ENCODE measurements at places on chromosomes 4 and X. TPM values are rescaled to one million over a fixed set of nuclear protein-coding genes. Genes with fewer than 3 reads are reported as not detected.

- no peak for DNase-seq
Measured at GRCh38 chrX:9866633-9867032, 80.4 kb downstream of the SHROOM2 start.

DNA sequence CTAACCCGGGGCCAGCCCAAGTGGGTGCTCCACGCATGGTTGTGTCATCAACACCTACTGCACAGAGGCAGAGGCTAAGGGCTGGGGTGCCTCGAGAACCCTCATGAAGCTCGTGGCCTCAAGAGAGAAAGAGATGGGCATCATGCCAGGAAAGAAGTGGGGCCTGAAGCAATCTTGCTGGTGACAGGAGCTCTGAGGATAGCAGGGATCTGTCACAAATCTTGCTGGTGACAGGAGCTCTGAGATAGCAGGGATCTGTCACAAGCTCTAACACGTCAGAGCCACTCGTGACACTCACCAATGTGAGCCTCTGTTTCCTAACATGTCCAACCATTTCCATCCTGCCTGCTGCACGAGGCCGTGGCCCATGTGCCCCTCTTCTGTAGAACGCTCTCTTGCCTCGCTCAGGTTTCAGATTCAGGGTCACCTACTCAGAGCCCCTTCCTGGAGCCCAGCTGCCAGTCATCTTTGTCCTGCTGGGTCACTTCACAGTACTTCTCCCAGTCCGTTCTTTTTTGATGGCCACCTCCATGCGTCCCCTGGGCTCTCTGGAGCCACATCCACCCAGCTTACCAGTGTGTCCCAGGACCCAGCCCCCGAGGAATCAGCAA is 21.1 kb downstream of the PNMA6E start:
- peak; percentile 2 for DNase-seq

GRCh38 chr4:100657187-100657586 is 139.4 kb upstream of the EMCN start:
- DNase-seq, result no peak

DNA sequence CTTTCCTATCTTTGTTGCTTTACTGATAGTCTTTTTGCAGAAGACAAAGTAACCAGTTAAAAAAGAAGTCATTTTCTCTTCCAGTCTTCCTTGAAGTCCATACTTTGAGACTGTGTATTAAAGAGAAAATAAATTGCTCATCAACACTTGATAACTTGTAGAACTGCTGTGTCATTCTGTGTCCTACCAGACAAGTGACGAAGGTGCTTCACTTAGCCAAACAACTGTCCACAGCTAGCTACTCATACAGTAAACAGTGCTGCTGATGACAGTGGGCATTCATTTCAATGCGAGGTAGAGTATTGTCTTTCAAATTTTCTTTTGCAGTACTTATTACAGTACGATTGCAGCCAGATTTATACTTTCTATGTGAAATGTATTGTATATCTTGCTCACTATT is 11.5 kb downstream of the COL25A1 start:
- no peak for DNase-seq

DNA sequence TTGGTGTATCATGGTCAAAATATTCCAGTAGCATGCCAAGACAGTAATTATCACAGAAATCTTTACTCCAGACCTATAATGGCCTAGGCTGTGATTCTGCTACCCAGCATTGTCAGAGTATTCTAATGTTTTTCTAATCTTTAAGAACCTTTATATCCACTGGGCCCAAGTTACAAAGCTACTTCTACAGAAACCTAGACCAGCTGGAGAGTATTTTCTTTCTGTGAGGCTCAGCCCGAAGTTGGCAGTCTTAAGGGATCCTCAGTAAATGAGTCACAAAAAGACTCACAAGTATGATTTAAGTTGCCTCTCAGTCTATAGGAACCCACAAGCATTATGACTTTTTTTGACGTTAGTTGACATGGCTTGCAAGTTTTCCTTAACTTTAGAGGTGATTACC is 638.5 kb upstream of the FAM241A start:
- no peak for DNase-seq

DNA sequence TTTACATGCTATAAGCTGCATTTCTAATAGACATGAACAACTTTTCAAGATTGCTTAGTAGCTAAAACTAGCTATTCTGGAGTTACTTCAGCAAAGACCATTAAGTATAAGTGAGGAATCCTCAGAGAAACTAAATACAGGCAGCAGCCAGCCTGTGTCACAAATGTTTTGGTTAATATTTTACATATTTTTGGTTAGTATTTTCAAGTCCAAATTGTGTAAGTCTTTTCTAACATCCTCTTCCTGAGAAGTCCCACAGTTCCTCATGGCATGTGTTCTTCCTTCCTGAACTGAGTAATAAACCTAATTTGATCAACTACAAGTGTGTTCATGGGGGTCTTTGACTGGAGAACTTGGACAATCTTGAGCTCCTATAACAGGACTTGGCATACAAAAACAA is 42.4 kb upstream of the MCF2 start:
- no peak for DNase-seq

DNA sequence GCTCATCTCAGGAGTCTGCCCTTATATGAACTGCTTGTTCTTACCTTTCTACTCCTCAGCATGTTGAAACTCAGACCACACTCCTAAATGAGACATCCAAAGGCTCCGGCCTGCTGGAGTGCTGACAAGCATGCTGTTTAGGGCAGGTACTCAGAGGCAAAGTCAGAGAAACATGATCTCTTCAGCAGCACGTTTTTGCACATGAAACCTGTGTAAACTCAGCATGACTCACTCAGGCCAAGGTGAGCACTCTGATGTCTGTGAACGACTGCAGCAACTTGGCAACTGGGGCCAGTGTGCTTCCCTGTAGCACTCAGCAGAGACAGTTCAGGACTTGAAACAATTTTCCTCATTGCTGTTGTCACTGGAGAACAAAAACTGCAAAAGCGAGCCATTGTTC is 109.6 kb downstream of the PACRGL start:
- no peak for DNase-seq

DNA sequence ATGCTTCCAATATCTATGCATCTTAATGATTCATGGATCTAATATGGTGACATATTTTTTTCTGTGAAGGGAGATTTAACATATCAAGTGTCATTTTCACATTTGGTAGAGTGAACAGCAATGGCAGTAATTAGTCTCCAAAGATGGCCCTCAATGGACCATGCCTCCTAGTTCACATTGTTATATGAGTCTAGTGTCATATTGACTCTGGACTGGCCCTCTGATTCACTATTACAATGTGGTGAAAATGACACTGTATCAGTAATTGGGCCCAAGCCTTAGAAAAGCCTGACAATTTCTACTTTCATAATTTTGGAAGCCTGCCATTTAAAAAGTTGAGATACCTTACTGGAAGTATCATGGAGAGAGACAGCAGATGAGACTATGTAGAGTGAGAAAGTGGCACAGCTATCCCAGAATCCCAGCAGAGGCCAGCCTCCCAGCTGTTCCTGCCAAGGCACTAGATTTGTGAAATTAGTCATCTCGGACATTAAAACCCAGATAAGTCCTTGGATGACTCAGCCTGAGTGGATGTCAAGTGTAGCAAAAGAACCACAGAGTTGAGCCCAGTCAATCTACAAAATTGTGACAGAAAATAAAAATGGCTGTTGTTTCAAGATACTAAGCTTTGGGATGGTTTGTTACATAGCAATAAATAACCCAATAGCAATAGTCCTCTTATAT is 68.4 kb downstream of the ARHGEF38 start:
- DNase-seq, result no peak

GRCh38 chr4:122914292-122914904 is 8.0 kb downstream of the NUDT6 start:
- peak; percentile 27 for DNase-seq

- no peak for DNase-seq
Measured at GRCh38 chrX:86002076-86002896, 45.1 kb downstream of the CHM start.

DNA sequence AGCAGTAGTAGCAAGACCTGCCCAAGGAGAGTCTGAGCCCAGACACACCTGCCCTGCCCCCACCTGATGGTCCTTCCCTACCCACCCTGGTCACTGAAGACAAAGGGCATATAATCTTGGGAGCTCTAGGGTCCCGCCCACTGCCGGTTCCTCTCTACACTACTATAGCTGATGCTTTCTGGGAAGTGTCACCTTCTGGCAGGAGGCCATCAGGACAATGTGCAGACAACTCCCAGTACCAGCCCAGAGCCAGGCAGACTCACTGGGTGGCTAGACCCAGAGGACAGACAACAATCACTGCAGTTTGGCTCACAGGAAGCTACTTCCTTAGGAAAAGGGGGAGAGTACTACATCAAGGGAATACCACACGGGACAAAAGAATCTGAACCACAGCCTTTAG is 312.7 kb downstream of the SPRY1 start:
- no peak for DNase-seq

- DNase-seq, result no peak
Measured at GRCh38 chr4:42104521-42104920, 47.9 kb downstream of the BEND4 start.

GRCh38 chrX:129754056-129755024 is 15.6 kb downstream of the XPNPEP2 start:
- DNase-seq, result no peak

DNA sequence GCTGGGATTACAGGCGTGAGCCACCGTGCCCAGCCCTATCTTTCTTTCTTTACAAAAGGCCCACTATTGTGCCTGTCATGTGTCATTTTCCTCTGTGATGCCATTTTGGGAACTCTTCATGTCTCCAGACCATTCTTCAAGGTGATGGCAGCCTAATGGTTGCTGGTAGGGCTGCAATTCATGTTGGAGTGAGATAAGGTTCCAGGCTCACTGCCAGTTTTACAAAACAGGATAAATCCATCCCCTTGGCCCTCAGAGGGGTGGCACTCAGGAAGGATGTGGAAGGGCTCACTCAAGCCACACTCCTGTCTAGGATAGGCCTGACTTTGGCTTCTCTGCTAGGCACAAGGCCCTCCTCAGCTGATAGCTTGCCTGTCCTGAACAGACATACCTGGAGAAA is 3.8 kb downstream of the TCEAL9 start:
- DNase-seq, result no peak

- no peak for DNase-seq
Measured at GRCh38 chrX:21779095-21779494, 21.2 kb upstream of the SMPX start.

- DNase-seq, result peak; percentile 4
Measured at GRCh38 chr4:139454111-139455045, at the start of gene RAB33B. Gene RAB33B, plus strand, starts transcription at chr4:139454121. Its CDS starts 75 bp downstream, at chr4:139454196.

GRCh38 chrX:106564986-106565385 is 46.8 kb upstream of the RADX start:
- no peak for DNase-seq

GRCh38 chrX:134362560-134363089 is 97.3 kb upstream of the HPRT1 start:
- no peak for DNase-seq

DNA sequence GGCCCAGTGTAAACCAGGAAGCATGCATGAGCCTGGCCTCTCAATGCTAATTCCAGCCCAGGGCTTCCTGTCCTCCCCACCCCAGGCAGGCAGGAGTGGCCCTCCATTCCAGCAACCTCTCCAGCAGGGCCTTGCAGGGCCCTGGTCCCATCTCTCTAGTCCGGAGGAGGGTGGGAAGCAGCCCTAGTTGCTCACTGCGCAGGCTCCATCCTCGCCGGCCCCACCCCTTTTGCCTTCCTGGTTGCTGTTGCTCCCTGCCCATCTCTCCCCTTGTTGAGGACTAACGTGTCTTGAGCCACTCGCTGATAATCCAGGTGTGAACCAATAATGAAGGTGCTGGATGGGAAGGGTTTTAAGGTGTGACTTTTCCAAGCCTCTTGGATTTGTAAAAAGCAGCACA is 161.2 kb upstream of the BCOR start:
- no peak for DNase-seq

- DNase-seq, result no peak
Measured at GRCh38 chr4:8395504-8396296, 44.8 kb downstream of the ACOX3 start.

- no peak for DNase-seq
Measured at GRCh38 chrX:97026406-97026805, 142.7 kb downstream of the RPA4 start.

DNA sequence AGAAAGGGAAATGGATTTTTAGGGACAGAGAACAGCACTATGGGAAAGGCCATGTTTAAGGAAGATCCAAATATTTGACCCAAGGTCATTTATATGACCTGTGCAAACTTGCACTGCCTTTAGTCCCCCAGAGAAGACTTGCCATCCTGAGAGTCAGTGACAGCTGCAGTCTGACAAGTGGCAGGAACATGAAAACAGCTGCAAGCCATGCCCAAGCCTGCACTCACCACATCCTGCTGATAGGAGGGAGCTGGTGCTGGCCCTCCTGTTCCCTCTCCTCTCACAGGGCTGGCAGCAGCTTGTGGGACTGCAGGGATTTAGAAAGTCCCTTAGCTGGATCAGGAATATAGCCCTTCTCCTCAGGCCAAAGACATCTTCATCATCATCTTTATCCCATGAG is 187.7 kb downstream of the RAP1GDS1 start:
- no peak for DNase-seq

DNA sequence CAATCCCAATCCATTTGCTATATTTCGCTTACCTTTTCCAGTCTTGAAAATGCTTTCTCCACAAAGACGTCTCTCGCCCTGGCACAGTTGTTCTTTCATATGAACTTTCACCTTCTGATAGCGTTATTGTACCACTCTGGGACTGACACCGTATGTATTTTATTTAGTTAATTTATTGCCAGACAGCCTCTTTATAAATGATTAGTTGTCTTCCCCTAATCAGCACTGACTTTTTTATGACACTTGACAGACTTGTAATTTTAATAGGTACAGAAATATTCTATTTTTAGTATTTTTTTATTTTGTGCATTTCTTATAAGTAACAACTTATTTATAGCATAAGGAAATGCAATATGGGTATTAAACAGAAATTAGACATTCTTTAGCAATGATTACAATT is at the start of gene GIMD1:
TSS of gene GIMD1 (minus strand) at position 101 of the 400 bp plus-strand sequence. CDS start 1,343 bp downstream, outside the sequence.
- DNase-seq, result no peak

DNA sequence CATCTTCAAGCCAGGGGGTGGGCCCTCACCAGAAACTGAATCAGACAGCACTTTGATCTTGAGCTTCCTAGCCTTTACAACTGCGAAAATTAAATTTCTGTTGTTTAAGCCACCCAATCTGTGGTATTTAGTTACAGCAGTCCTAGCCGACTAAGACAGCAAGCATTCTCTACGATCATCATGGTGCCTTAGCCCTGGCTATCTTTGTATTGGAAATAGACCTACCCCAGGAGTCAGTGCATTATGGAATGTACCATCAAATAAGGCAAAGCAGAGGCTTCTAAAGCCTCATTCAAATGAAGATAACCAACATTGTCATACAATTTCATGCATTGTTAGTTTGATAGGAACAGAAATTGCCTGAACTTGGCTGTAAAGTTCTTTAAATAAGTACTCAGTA is 75.0 kb downstream of the PARM1 start:
- no peak for DNase-seq

PHEX gene
- total RNA-seq, result 1.2 TPM

S100G gene
- not detected for total RNA-seq

SEPSECS gene
- total RNA-seq, result 14.7 TPM

PSAPL1 gene
- not detected for total RNA-seq

MAGEA12 gene
- total RNA-seq, result not detected

RASSF6 gene
- 0.28 TPM for total RNA-seq

FAM184B gene
- 2.3 TPM for total RNA-seq

DCAF12L1 gene
- 0.28 TPM for total RNA-seq

TLR2 gene
- 3.7 TPM for total RNA-seq

EPGN gene
- 14.2 TPM for total RNA-seq

TRO gene
- 99.2 TPM for total RNA-seq

PPP1R2C gene
- not detected for total RNA-seq

GAGE12F gene
- not detected for total RNA-seq

PLXNB3 gene
- total RNA-seq, result 21.7 TPM

GPR78 gene
- total RNA-seq, result 0.89 TPM

Measured in spinal cord (tissue), 10 donors.